GM23338 (cell line): ENCODE measurements at places on chromosomes 3 and 15. TPM values are rescaled to one million over a fixed set of nuclear protein-coding genes. Genes with fewer than 3 reads are reported as not detected.

Gene PDZRN3
- total RNA-seq, result 11.0 and 14.0 TPM in 2 replicates

Gene ADCY5
- total RNA-seq, result 10.2 and 10.3 TPM in 2 replicates

Gene CTXN2
- not detected in 2 replicates for total RNA-seq

Gene NISCH
- 65.9 and 76.4 TPM in 2 replicates for total RNA-seq

GRCh38 chr15:74768771-74769342 is 13.0 kb upstream of the CSK start:
- peak; percentile 81 for DNase-seq

Gene CP
- total RNA-seq, result 2.8 and 3.3 TPM in 2 replicates

DNA sequence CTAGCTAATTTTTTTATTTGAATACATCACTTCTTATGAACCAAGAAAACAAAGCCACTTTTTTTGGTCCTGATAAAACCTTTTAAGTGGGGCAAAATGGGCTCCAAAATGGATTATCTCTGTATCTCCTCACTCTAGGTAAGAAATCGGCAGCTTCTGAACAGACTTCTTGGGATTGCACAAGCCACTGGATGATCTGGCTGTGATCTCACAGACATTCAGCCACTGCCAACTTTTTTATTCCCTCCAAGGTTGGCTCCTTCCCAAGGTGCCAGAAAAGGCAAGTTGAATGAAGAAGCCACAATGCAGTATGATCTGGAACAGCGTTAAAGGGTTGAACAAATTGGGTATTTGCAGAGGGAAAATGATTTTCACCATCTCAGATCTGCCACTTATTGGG is 73.2 kb downstream of the PRICKLE2 start:
- DNase-seq, result no peak

GRCh38 chr3:132709761-132710160 is 12.4 kb downstream of the NPHP3 start:
- DNase-seq, result no peak

Gene ALPK3
- 29.7 and 45.7 TPM in 2 replicates for total RNA-seq

Gene SCN11A
- 0.08 and 0.14 TPM in 2 replicates for total RNA-seq

Gene TMEM212
- not detected in 2 replicates for total RNA-seq

DNA sequence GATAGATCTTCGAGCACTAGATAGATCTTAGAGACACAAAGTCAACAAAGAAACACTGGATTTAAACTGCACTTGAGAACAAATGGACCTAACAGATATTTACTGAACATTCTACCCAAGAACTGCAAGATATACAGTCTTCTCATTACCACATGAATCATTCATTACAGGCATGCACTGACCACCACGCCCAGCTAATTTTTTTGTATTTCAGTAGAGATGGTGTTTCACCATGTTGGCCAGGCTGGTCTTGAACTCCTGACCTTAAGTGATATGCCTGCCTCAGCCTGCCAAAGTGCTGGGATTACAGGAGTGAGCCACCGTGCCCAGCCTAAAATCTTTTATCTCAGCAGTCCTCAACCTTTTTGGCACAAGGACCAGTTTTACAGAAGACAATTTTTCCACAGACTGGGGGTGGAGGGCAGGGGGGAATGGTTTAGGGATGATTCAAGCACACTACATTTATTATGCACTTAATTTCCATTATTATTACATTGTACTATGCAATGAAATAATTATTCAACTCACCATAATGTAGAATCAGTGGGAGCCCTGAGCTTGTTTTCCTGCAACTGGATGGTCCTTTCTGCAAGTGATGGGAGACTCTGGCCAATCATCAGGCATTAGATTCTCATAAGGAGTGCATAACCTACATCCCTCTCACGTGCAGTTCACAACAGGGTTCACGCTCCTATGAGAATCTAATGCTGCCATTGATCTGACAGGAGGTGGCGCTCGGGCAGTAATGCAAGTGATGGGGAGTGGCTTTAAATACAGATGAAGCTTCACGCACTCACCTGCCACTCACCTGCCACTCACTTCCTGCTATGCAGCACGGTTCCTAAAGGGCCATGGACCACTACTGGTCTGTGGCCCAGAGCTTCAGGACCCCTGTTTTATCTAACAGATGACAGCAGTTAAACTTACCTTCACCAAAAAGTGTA is 21.7 kb downstream of the CSNK1G1 start:
- DNase-seq, result peak; percentile 72

DNA sequence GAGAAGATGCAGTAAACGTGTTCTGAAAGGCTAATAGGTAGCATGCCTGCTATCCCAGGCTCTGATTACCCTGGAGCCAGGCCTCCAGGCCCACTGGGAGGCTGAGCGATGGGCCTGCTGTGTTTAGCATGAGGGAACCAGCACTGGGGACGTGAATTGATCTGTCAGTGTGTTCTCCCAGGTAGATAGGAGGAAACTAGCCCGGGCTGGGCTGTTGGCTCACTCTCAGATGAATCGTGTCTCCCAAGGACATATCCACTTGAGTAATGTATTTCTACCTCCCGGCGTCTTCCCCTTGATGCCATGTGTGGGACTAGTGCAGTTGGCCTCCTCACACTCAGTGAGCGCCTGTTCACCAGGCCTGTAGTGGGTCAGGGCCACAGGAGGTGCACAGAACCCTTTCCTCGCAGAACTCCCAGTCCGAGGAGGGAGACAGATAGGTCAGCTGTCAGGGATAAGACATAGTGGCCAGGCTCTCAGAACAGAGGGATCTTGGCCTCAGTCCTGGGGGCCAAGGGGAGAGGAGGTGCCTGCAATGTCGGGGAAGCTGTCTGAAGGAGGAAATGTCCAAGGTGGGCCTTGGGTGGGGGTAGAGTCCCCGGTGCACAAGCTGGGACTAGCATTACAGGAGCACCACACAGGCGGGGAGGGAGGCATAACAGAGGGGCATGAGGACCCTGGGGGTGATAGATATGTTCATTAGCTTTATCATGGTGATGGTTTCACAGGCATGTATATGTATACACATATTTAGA is 111.7 kb downstream of the DNAJB8 start:
- no peak for DNase-seq

Gene NRROS
- 5.9 and 8.5 TPM in 2 replicates for total RNA-seq

DNA sequence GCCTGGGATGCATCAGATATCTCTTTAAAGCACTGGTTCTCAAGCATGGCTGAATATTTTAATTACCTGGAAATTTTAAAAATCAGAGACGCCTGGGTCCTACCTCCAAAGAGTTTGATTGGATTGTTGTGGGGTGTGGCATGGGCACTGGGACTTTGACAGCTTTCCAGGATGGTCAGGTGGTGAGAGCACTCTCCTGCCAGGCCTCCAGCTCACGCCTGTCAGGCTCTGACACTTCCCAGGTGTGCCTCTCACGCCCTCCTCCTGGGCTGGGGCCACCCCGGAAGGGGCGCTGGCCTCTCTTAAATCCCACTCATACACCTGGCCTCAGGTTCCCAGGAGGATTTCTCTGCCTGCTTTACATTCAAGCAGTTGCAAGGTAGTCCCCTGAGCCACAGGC is 48.5 kb downstream of the AMOTL2 start:
- no peak for DNase-seq

DNA sequence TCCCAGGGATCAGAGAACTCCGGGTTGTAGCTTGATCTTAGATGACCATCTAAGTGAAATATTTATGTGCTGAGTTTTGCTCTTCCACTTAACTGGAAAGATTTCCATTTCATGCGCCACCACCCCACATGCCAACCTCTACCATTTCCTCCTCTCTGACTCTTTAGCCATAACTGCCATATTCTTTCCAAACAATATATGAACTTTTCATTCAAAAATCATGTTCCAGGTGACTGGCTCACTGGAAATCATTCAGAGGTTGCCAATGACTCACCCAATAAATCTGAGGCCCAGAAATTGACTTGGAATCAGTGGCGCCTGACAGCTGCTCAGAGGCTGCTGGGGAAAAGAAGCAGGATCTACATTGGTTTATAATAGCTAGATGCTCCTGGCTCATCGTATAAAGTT is 31.6 kb upstream of the FAM174B start:
- DNase-seq, result no peak

GRCh38 chr15:52759969-52760368 is 30.2 kb downstream of the ONECUT1 start:
- peak; percentile 27 for DNase-seq

DNA sequence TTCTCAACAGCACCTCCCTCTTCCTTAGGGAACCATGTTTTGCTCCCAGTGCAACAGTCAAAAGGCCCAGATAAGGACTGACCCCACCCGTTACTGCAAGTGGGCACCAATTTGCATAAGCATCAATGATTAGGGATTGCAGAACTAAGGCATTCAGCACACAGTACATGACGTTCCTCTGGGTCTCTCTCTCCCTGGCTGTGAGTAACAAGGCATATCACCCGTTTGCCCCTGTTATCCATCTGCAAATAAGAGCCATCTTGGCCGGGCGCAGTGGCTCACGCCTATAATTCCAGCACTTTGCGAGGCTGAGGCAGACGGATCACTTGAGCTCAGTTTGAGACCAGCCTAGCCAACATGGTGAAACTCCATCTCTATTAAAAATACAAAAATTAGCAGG is 18.8 kb downstream of the MAGI1 start:
- DNase-seq, result no peak

Gene TRH
- total RNA-seq, result 0.28 TPM in 1 of 2 replicates, not detected in the other

DNA sequence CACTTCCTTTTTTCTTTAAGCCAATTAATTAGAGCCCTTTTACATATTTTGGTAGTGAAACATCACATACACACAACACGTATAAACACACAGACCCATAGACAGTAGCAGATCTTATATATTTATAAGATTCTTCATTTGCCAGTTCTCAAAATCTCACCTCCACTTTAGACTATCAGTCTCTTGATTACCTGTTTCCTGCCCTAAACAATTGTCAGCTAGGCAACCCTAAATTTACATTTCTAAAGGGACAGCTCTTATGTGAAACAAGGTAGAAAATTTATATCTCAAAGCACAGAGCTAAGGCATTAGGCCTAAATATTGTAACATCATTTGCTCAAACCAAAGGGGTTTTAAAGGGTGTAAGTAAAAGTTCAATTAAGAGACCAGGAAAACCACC is 28.9 kb downstream of the SETMAR start:
- peak; percentile 48 for DNase-seq

Gene ACY1
- 62.8 and 91.3 TPM in 2 replicates for total RNA-seq

DNA sequence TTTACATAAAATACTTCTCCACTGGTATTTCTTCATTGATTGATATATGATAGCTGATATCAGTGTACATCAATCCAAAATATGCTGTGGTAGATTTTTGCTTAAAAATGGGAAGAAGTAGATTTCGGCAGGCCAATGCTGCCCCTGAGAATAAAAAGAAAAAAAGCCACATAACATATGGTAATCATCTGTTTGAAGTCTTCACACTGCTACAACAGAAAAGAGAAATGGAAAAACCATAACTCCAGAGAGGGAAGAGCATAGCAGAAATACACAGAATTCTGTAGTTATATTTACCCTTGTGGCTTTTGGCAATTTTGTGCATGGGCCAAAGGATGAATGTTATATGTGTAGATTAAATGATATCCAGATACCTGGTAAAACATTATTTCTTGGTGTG is 143.1 kb upstream of the KCNMB2 start:
- DNase-seq, result no peak

DNA sequence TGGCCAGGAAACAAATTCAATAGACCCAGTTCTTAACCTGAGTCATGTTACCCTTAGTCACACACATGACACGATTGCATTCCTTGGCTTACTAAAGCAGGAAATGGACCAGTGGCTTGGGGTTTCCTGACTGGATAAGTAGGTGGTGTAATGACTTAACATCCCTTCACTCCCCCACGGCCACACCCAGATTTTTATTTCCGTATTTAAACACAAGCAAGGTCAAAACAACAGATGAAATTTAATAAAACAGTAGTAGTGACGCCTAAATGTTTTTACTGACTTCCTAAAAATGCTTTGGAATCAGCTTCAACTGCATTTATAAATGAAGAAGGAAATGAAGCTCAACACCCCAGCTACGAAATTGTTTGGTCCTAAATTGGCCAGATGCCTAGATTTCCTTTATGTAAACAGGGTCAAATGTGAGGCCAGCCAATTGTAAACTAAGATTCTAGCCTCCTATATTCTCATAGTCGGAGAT is 324.3 kb downstream of the CHST2 start:
- DNase-seq, result no peak

Gene RBP2
- total RNA-seq, result not detected in 2 replicates

- DNase-seq, result no peak
Measured at GRCh38 chr3:145286937-145287336, 874.0 kb downstream of the PLOD2 start.

DNA sequence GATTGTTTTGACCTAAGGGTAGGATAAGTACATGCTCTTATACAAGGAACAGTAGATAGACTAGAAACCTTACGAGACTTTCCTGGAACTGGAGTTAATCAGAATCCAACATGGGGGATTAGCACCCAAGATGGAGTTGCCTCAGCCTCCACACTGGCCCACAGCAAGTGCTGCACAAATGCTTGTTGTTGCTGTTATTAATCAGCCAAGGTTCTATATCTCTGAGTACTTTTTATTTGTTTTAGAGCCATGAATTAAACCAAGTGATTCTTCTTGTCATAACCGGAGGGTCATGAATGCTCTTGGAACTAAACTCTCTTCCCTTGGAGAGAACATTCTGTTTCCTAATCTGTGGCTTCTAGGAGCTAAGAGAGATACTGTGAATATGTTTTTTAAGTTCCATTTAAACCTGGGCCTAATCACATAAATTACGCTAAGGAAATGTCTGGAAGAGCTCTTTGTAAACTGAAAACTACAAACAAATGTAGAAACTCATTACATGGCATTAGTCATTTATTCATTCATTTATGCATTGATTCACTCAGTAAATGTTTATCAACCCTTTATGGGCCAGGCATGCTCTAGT is 5.7 kb upstream of the IL16 start:
- no peak for DNase-seq

DNA sequence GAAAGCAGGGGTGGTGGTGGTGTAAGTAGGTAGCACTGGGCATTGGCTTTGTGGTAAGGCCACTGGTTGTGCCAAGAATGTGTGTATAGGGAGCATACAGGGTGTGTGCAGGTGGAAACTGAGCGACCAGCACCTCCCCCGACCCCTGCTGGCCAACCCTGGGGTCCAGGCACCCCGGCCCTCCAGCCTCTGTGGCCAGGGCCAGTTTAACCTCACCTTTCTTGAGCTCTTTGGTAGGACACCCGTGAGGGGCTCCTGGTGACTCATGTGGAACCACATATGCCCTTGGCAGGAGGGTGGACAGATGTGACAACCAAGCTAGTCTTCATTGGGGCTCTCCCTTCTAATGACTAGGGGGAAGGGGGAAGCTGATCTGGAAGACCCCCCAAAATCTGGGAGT is 19.5 kb downstream of the SHF start:
- DNase-seq, result no peak

Gene ISL2
- 2.2 and 2.7 TPM in 2 replicates for total RNA-seq

Gene TMEM62
- total RNA-seq, result 14.3 and 16.5 TPM in 2 replicates

- DNase-seq, result no peak
Measured at GRCh38 chr3:50806031-50806430, 131.3 kb downstream of the DOCK3 start.

Gene RCCD1
- total RNA-seq, result 16.4 and 17.1 TPM in 2 replicates

DNA sequence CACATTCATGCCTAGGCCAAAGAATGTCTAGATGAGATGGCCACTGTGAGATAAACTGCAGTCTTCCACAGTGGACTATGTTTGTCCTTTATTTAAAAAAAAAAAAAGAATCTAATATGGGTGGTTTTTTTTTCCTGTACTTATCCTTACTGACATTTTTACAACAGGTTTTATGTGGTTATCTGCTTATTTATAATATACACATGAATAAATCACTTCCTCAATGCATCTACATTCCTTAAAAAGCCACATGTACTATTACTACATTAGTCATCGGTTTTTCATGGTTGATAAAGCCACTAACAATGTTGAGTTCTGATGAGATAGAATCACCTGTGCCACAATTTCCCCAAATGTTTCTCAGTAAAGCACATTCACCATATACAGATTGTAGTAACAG is 341.3 kb upstream of the THBS1 start:
- DNase-seq, result no peak

Gene PRSS50
- 1.4 and 1.5 TPM in 2 replicates for total RNA-seq
